ENCODE measurements at places on chromosomes 1 and 21.

- peak; percentile 60 for DNase-seq
These were observed 5.3 kb downstream of the COL18A1 start for GRCh38 chr21:45410151-45410864.

DNA sequence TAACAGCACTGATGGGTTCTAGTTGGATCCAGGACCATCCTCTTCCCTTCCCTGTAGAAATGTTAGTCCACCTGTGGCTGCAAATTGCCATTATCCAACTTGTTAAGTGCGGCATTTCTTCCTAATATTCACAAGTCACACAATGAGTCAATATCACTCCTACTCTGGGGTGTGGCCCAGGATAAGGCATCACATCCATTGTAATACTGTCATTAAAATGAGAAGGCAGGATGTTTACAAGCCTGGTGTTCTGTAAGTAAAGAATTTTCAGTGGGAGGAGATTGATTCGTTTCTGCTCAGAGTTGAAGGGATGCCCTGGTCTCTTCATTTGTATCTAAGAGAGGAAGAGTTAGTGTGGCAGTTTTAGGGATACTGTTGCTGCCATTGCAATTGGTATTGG, 18.1 kb upstream of the ARHGAP29 start:
- DNase-seq, result no peak

DNA sequence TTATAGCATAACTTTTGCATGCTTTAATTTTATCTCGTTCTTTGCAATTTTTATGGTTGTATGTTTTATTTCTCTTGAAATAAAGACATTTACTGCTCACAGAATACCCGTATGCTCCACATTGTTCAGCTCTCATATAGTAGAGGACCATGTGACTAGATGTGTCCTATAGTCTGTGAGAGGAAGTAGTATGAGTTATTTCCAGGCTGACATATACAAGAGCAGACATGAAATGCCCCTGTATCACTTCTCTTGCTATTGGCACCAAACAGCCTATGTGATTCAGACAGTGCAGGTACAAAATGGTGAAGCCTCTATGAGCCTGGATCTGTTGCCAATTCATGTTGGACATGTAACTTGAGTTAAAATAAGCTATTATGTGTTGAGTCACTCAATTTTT, 5.8 kb upstream of the FCRL5 start:
- DNase-seq, result no peak

DNA sequence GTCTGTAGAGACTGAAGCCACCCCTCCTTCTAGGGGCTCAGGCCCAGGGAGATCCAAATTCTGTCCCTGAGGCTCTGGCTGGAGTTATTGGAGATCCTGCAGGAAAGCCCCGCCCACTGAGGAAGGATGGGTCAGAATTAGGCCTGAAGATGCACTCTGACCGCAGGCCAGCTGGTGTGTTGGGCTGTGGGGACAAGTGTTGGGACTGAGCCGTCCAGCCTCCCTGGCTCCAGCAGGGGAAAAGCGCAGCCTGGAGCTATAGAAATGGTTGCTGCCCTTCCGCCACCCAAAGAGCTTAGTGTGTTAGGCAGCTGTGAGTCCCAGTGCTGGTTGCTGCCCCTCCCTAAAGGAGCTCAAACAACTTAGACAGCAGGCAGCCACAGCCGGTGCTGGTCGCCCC, 33.0 kb upstream of the PRRX1 start:
- DNase-seq, result no peak

DNA sequence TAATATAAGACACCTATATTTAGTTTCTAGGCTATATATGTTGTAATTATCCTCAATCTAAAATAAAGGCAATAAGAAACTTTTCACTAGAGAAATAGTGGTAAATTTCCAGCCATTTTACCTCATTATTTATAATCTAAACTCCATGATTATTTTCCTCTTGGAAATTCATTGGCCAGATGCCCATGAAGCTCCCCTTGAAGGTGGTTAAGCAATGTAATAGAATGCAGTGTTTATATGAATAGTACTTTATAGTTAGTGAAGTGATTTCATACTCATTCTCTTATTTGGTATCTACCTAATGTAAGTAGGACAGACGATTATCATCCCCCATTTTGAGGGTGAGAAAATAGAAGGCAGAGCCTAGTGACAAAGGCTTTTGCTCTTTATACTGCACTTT, 26.5 kb downstream of the NFYC start:
- no peak for DNase-seq

DNA sequence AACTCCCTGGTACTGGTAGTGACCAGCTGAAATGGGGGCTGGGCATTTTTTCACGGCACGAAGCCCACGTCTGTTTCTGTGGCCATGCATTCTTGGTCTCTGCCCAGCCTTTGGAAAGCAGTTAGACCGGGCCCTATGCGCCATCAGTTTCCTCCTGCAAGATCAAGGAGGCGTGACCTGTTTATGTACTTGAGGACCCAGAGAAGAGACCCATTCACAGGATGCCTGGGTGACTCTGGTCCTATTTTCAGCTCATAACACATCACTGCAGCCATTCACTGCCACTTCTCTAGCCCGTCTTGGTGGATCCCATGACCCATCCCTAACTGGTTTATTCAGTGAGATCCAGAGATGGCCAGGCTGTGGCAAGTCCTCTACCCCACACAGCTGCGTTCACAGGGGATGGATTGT, 70.4 kb downstream of the SPSB1 start:
- DNase-seq, result no peak

DNA sequence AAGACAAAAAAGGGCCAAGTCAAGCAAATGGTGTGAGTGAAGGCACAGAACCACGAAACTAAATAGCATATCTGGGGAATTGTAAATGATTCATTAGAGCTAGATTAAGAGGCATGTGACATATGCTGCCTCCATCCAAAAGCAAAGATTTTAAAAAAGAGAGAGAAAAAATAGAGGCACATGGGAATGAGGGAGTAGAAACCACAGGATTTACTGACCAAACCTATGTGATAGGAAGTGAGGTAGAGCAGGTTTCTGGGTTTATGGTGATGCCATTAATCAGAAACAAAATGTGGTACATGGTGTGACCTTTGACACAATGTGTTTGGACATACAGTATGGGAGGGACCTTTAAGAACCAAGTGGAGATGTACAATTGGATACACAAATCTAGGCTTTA, 13.6 kb downstream of the C1orf52 start:
- no peak for DNase-seq

GRCh38 chr1:161307230-161307768, 2.5 kb downstream of the MPZ start:
- no peak for DNase-seq

DNA sequence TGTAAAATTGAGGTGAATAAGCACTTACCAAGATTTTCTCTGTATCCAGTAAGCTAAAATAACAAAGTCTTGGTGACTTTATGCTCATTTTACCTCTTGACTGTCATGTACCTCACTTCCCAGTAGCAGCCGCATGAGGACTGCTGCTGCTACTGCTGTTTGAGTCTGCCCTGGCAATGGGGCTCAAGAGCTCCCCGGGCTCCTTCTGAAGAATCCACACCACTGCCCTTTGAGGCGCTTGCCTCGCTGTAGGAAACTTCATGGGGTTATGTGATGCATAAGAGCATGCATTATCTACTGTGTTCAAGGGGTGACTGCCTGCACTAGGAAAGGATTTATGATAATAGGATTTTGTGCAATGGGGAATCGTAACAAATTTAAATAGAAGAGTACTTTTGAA, 113.5 kb downstream of the NTNG1 start:
- no peak for DNase-seq

- no peak for DNase-seq
These were observed 11.7 kb downstream of the NDC1 start for GRCh38 chr1:53826367-53826766.

DNA sequence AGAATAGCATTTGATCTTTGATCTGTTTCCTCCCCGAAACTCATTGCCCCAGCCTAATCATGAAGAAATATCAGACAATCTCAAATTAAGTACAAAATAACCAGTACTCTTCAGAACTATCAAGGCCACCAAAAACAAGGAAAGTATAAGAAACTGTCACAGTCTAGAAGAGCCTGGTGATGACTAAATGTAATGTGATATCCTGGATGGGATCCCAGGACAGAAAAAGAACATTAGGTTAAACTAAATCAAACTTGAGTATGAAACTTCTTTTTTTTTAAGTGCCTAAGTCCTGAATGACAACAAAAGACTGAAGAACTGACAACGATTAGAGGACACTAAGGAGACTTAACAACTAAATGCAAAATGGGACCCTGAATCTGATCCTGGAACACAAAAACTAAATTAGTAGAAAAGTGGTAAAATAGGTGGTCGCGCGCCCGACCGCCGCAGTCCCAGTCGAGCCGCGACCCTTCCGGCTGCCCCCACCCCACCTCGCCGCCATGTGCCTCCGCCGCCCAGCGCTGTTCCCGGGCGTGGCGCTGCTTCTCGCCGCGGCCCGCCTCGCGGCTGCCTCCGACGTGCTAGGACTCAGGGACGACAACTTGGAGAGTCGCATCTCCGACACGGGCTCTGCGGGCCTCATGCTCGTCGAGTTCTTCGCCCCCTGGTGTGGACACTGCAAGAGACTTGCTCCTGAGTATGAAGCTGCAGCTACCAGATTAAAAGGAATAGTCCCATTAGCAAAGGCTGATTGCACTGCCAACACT, 5.5 kb upstream of the PRKAB2 start:
- no peak for DNase-seq

- peak; percentile 98 for DNase-seq
These were observed at the start of gene ACOT11 for GRCh38 chr1:54547601-54548388. Gene ACOT11, plus strand, starts transcription at chr1:54548228. Its CDS starts 82 bp downstream, at chr1:54548310.

GRCh38 chr1:30782361-30783255, 25.0 kb upstream of the LAPTM5 start:
- peak; percentile 87 for DNase-seq

DNA sequence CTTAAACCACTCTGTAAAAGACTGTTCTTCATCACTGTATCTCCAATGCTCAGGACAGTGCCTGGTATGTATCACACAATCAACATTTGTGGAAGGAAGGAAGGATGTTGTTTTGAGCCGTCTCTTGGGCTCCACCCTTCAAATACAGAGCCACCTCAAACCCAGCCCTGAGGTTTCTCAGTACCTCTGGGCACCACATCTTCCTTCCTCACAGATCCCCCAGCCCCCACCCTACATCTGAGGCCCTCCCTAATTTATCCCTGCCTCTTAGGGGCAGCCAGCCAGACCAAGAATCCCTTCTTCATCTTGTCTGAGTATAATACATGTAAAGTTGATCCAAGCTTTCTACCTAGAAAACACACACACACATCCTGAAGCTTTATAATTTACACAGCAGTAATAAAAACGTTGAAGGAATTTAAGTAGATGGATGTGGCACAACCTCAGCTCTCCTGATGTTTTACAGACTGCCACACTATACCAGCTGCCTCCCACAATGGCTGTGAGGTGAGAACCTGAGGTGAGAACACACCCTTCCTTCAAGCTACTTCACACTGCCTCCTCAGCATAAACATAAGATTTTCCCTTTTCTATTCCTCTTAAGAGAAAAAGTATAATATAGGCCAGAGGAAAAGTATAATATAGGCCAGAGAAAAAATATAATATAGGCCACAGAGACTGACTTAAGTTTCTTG, 48.5 kb downstream of the CDC7 start:
- DNase-seq, result no peak

DNA sequence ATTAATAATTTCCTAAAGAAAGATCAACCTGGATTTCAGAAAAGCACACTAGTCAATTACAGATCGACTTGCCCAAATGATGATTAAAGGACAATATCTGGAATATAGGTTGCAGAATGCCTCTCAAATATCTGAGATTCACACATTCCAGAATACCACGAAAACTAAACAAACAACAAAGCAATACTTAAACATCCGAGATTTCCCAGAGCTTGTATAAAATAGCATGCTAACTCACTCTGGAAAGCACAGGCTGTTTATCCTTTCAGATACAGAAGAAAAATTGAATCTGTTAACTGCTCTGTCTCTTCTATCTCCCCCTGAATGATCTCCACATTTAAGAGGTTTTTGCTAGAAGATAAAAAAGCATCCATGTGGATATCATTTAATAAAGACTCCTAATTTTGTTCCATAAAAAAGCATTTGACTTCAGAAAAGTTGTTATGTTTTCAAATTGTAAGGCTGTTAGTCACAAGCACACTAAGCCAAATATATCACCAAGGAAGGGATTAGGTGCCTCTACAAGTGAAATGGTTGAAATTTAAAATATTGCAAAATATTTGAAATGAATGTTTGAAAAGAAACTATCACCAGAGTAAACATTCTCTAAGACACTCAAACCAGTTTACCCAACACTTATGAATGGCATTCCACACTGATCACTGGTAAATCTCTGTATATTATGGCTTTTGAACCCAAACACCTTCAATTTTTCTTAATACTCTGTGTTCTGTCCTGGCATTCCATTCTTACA, 865.1 kb upstream of the ADAMTS5 start:
- DNase-seq, result no peak

DNA sequence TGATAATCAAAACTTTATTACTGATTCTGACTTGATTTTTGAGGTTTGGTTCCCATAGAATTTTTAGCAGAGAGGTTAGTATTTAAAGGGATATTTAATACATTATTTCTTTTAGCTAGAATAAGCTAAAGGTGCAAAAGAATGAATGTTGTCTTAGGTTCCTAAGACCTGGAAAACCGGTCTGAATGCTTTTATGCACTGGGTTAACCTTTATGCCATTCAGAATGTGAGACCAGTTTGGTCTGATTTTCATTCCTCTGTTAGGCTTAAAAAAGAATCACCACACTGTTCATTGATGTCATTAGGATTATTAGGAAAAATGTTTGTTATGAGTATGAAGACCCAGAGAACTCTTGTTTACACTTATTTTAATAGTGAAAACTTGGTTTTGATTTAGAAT, 30.1 kb downstream of the RAP1A start:
- no peak for DNase-seq

GRCh38 chr1:156616463-156616862, 2.8 kb upstream of the HAPLN2 start:
- DNase-seq, result peak; percentile 85

DNA sequence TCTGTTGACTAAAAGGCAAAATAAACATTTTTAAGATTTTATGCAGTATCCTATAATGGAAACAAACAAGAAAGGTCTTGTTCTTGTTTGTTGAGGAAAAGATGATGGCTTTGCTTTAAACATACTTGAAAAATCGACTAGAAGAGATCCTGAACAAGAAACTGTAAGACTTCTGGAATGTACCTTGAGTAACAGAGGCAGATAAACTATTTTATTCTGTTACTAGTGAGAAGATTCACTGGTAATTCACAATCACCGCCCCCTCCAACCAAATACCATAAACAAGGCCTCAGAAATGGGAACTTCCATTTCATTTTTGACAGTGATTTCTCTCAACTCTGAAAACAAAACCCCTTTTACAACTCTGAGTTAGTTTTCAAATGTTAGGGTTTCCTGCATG, 18.1 kb downstream of the TSEN15 start:
- no peak for DNase-seq

Measured in sigmoid colon (tissue), 7 donors.